ENCODE measurements at places on chromosomes 4 and X.

GRCh38 chr4:53478671-53479456 lies 101.4 kb downstream of the FIP1L1 start:
- peak; percentile 55 for DNase-seq

DNA sequence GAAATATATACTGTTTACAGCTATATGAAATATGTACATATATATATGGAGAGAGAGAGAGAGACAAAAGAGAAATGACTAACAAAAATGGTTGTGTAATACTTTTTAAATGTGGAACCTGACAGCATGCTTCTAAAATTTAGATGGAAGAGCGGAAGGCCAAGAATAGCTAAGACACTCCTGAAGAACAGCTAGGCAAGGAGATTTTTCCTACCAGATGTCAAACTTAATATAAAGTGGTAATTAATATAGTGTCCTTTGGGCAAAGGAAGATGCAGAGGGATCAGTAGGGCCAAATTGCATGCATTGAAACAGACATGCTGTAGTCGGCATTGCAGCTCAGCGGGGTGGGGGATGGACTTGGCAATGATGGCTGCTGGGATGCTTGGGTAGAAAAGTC lies 45.2 kb downstream of the ADD1 start:
- no peak for DNase-seq

GRCh38 chr4:24174602-24175001 lies 284.8 kb upstream of the PPARGC1A start:
- no peak for DNase-seq

DNA sequence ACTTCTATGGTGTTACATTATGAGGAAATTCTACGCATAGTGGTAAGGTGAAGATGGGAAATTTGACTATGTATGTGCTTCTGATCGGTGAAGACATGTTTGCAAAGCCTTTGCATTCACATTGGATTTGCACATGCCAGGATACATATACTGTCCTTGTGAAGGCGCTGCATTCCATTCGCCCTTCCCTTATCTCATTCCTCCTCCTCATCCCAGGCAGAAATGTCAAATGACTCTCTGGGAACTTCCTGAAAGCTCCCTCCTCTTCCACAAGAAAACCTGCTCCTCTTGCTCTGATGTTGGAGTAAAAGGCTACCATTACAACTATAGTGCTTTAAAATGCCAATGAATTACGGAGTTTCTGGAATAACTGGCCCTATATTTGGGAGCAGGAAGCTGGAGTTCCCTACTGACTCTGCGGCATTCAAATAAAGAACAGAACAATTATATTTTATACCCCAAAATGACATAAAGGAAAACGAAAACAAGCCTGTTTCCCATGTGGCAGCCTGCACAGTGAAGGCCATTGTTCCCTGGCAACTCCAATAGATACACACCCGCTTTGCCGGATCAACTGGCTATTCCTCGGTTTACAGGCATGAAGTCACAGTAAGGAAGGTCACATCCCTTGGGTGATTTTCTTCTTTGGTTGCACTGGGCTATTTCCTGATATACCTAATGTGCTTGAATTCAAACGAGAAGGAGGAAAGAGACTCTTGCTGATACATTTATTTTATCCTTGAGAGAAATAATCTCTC lies 84.5 kb downstream of the AREG start:
- DNase-seq: no peak

DNA sequence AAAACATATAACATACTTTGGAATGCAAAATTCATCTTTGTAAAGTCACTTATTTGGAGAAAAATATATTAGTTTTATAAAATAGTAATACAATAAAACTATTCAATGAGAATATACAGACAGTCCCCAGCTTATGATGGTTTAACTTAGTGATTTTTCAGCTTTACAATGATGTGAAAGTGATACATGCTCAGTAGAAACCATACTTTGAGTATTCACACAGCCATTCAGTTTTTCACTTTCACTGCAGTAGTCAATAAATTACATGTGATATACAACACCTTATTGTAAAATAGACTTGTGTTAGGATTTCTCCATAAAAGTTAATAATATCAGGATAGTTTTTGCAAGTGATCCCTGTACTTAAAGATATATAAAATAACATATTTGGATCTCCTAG lies 436.0 kb downstream of the CENPC start:
- DNase-seq: no peak

GRCh38 chrX:91434351-91435168 lies at the start of gene PABPC5:
TSS of gene PABPC5 (plus strand) at chrX:91434839. CDS start at chrX:91435578, 739 bp downstream.
- DNase-seq: peak; percentile 61

GRCh38 chr4:25477221-25477620 lies 100.2 kb downstream of the ANAPC4 start:
- no peak for DNase-seq

GRCh38 chr4:6475492-6476020 lies 3.1 kb upstream of the PPP2R2C start:
- DNase-seq: no peak

GRCh38 chr4:100632163-100632562 lies 114.3 kb upstream of the EMCN start:
- DNase-seq: no peak

DNA sequence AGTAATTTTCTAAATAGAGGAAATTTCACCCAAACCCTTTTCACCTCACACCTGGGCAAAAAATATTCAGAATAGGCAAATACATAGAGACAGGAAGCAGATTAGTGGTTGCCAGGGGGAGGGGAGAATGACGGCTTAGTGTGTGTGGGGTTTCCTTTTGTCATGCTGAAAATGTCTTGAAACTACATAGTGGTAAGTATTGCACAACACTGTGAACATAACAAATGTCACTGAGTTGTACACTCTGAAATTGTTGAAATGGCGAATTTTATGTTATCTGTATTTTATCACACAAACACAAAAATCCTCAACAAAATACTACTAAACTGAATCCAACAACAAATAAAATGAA lies 60.7 kb upstream of the PLAC1 start:
- DNase-seq: no peak

DNA sequence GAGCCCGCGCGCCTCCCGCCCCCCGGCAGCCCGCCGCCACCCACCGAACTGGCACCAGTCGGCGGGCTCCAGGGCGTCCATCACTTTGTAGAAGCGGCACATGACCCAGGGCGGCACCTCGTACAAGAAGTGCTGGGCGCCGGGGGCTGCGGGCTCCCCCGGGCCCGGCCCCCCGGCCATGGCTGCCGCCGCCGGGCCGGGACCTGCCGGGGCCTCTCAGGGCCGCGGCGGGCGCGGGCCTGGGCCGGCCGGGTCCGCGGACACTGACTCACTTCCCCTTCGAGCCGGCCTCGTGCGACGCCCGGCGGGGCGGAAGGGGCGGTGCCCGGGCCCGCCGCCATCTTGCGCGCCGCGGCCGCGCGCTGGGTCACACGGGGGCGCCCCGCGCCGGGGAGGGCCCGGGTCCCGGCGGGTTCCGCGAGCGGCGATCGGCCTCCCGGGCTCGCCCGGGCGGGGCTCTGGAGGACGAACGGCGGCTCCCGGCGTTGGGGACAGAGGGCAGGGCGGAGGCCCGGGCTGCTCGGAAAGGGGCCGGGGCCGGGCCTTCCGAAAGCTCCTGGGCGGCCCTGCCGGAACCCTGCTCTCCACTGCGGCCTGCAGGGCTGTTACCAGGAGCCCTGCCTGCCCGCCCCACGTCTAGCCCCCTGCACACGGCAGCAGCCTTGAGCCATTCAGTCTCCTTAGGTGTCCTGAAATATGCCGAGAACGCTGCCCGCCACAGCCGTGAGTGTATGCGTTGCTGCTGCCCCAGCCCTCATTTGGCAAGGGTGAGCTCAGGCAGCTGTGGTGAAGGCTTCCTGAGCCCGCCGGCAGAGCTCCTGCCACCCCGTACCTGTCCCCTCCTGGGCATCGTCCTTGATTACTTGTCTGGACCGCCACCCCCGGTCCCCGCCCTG lies at the start of gene IRAK1:
Gene IRAK1 (minus strand): TSS at position 270 of the 896 bp plus-strand sequence. CDS start 90 bp downstream, at position 180.
- DNase-seq: peak; percentile 25

GRCh38 chrX:24498975-24499374 lies 33.9 kb downstream of the PDK3 start:
- peak; percentile 0 for DNase-seq

GRCh38 chr4:154741922-154742850 lies 1.6 kb upstream of the LRAT start:
- no peak for DNase-seq

- DNase-seq: peak; percentile 24
Observed at GRCh38 chrX:106894978-106895452, 8.1 kb downstream of the RIPPLY1 start.

GRCh38 chr4:169282429-169283113 lies 11.8 kb upstream of the SH3RF1 start:
- DNase-seq: no peak

DNA sequence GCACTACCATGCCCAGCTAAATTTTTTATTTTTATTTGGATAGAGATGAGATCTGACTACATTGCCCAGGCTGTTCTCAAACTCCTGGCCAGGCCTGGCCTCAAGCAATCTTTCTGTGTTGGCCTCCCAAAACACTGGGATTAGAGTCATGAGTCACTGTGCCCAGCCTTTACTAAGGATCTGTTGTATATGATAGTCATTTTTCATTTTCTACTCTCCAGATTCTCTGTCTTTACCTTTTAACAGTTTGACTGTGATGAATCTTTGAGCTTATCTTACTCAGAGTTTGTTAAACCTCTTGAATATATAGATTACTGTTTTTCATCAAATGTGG lies 161.8 kb downstream of the FNIP2 start:
- no peak for DNase-seq

- DNase-seq: no peak
Observed at GRCh38 chr4:154406018-154406795, 85.4 kb downstream of the DCHS2 start.

GRCh38 chrX:119706616-119707015 lies 13.6 kb upstream of the SEPTIN6 start:
- no peak for DNase-seq

- no peak for DNase-seq
Observed at GRCh38 chr4:20255251-20255586, 3.5 kb downstream of the SLIT2 start.

GRCh38 chrX:78838709-78839108 lies 91.2 kb downstream of the LPAR4 start:
- no peak for DNase-seq
